ENCODE measurements at places on chromosomes 5 and 9.

- H3K4me3 ChIP-seq: no peak overlapping the region
- no peaks in the 10 kb centered on the region for H3K4me1 ChIP-seq
- no peak for DNase-seq
- H3K36me3 ChIP-seq: no peaks in the 10 kb centered on the region
Measured at GRCh38 chr5:146828385-146828784, 50.2 kb downstream of the PPP2R2B start.

- H3K27me3 ChIP-seq: no peaks in the 10 kb centered on the region
- no peak overlapping the region for H3K27ac ChIP-seq
- no peaks in the 10 kb centered on the region for H3K36me3 ChIP-seq
Measured at GRCh38 chr5:180575571-180575970, 15.7 kb downstream of the SCGB3A1 start.

GRCh38 chr9:112744177-112744576 is 6.4 kb upstream of the SNX30 start:
- H3K4me1 ChIP-seq: no peaks in the 10 kb centered on the region
- no peak overlapping the region for H3K27ac ChIP-seq
- H3K4me3 ChIP-seq: no peak overlapping the region
- H3K27me3 ChIP-seq: no peaks in the 10 kb centered on the region
- DNase-seq: no peak

DNA sequence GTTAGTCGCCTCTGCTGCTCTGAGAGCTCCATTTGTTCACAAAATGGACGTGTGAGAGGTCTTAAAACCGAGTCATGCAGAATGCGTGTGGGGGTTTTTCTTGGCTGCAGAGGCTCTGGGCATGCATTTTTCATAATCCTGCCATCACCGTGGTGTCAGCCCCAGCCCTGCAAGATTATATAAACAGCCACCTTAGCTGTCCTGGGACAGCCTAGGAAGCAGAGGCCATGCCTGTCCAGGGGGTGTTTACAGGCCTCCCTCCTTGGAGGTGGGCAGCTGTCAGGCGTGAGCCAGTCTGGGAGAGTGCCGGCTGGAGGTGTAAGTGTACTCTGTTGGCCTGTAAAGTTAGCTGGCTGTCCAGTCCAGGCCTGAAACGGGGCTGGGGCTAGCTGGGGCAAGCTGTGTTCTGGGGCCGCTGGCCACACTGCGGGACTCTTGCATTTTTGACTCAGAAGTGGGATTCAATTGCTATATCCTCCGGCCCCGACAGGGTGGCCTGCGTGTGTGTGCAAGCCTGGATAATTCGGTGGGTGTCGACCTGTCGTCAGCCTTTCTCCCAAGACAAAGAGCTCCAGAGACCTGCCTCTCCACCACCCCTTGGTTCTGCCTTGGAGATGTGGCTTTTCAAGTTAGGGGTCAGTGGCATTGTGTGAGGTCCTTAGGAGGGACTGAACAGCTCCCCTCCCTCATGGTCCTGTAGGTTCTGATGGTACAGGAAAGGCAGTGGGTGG is 2.4 kb downstream of the WNK2 start:
- peaks cover 3% of the 10 kb centered on the region for H3K27me3 ChIP-seq
- DNase-seq: no peak
- H3K4me1 ChIP-seq: peaks cover 3% of the 10 kb centered on the region
- H3K27ac ChIP-seq: no peak overlapping the region
- no peak overlapping the region for H3K4me3 ChIP-seq

DNA sequence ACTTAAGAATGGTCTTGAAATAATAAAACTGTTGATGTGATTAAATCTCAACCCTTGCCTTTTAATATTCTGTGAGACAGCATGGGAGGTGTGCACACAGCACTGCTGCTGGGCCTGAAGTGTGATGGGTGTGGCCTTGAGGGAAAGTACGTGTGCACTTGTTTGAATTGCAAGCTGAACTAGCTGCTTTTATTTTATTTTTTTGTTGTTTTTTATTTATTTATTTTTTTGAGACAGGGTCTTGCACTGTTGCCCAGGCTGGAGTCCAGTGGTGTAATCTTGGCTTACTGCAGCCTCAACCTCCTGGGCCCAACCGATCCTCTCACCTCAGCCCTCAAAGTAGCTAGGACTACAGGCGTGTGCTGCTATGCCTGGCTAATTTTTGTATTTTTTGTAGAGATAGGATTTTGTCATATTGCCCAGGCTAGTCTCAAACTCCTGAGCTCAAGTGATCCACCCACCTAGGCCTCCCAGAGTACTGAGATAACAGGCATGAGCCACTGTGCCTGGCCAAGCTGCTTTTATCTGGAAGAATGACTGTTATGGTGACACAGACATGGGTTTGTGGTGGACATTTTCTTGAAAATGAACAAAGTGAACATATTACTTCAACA is 58.9 kb downstream of the GPR107 start:
- peaks cover 1% of the 10 kb centered on the region for H3K4me1 ChIP-seq
- DNase-seq: no peak
- no peaks in the 10 kb centered on the region for H3K27me3 ChIP-seq
- 0 out of 2 replicates have a peak, but pooled peaks cover 3% of the 10 kb centered on the region for H3K36me3 ChIP-seq
- no peak overlapping the region for H3K27ac ChIP-seq

DNA sequence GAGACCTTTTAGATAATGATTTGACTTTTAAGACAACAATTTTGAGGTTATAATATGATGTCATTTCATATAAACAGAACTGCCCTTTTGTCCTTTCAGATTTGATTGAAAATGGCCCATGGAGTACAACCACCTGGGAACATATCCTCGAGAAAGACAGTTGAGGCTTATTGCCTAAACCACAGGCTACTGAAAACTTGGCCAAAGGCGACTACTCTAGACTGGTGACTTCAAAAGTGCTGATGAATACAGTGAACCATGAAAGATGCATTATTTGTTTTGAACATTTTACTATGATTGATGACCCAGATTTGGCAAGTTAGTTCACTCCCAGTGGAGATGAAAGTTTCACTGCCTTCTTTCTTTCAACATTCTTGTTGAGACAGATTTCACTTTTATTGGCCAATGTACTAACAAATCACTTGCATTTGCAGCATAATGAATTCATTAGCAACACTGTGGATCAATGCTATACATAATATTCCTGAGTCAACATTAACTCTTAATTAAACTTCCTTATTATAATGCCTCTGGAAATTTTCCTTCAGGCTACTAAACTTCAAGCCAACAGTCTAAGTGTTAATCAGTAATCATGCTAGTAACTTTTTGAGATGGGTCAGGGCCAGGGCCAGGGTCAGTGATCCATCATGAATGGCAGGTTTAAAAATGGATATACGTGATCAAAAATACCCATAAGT is 480.3 kb downstream of the RAB3C start:
- H3K4me3 ChIP-seq: no peak overlapping the region
- no peak for DNase-seq
- no peaks in the 10 kb centered on the region for H3K4me1 ChIP-seq
- H3K27me3 ChIP-seq: no peaks in the 10 kb centered on the region
- no peak overlapping the region for H3K27ac ChIP-seq

GRCh38 chr9:4850603-4851310 is 58.0 kb downstream of the RCL1 start:
- H3K36me3 ChIP-seq: peaks cover 4% of the 10 kb centered on the region
- H3K27me3 ChIP-seq: no peaks in the 10 kb centered on the region
- no peak for DNase-seq
- H3K27ac ChIP-seq: no peak overlapping the region

GRCh38 chr5:179374506-179375235 is 29.4 kb upstream of the ADAMTS2 start:
- no peak overlapping the region for H3K4me3 ChIP-seq
- no peak for DNase-seq
- no peaks in the 10 kb centered on the region for H3K36me3 ChIP-seq
- no peak overlapping the region for H3K27ac ChIP-seq
- no peaks in the 10 kb centered on the region for H3K4me1 ChIP-seq

- no peak overlapping the region for H3K27ac ChIP-seq
- no peak overlapping the region for H3K4me3 ChIP-seq
- H3K27me3 ChIP-seq: no peaks in the 10 kb centered on the region
Measured at GRCh38 chr5:119578937-119579336, 50.4 kb upstream of the FAM170A start.

DNA sequence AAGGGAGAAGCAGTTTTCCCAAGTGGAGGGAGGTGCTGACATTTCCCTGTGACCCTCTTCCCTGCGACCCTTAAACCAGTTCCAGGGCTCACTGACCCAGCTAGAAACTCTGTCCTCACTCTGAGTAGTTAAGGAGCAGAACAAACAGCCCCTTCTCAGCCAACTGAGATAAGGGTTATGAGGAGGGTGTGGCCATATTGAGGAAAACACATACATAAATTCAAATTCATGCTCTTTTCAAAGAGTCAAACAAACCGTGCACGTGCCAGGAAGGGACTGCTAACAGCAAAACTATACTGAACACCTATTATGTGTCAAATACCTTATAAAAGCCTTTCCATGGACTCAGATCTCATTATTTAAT is 4.9 kb upstream of the AKNA start:
- H3K4me3 ChIP-seq: no peak overlapping the region
- H3K27me3 ChIP-seq: no peaks in the 10 kb centered on the region
- no peak for DNase-seq
- H3K36me3 ChIP-seq: no peaks in the 10 kb centered on the region

- no peaks in the 10 kb centered on the region for H3K27me3 ChIP-seq
- peak overlapping the region; percentile 70 for H3K4me3 ChIP-seq
- no peak for DNase-seq
Measured at GRCh38 chr5:80255431-80255810, 427 bp downstream of the SERINC5 start.

GRCh38 chr5:103487218-103487617 is 75.4 kb downstream of the NUDT12 start:
- no peak overlapping the region for H3K4me3 ChIP-seq
- H3K36me3 ChIP-seq: no peaks in the 10 kb centered on the region
- H3K27me3 ChIP-seq: no peaks in the 10 kb centered on the region
- no peak overlapping the region for H3K27ac ChIP-seq
- DNase-seq: no peak

- no peaks in the 10 kb centered on the region for H3K4me1 ChIP-seq
- H3K36me3 ChIP-seq: no peaks in the 10 kb centered on the region
- H3K27me3 ChIP-seq: no peaks in the 10 kb centered on the region
- H3K4me3 ChIP-seq: no peak overlapping the region
- no peak overlapping the region for H3K27ac ChIP-seq
- DNase-seq: no peak
Measured at GRCh38 chr9:131051592-131052517, 42.9 kb downstream of the LAMC3 start.

- no peaks in the 10 kb centered on the region for H3K4me1 ChIP-seq
- peak within 1 kb of the TSS; percentile 74 for H3K4me3 ChIP-seq
- no peak for DNase-seq
- no peak within 1 kb of the TSS for H3K27ac ChIP-seq
- no peaks in the 10 kb centered on the region for H3K27me3 ChIP-seq
- no peaks in the 10 kb centered on the region for H3K36me3 ChIP-seq
Measured at GRCh38 chr5:175657593-175658271, at the start of gene HRH2. TSS of gene HRH2 (plus strand) at chr5:175658071. CDS start at chr5:175683234, 25,163 bp downstream.

DNA sequence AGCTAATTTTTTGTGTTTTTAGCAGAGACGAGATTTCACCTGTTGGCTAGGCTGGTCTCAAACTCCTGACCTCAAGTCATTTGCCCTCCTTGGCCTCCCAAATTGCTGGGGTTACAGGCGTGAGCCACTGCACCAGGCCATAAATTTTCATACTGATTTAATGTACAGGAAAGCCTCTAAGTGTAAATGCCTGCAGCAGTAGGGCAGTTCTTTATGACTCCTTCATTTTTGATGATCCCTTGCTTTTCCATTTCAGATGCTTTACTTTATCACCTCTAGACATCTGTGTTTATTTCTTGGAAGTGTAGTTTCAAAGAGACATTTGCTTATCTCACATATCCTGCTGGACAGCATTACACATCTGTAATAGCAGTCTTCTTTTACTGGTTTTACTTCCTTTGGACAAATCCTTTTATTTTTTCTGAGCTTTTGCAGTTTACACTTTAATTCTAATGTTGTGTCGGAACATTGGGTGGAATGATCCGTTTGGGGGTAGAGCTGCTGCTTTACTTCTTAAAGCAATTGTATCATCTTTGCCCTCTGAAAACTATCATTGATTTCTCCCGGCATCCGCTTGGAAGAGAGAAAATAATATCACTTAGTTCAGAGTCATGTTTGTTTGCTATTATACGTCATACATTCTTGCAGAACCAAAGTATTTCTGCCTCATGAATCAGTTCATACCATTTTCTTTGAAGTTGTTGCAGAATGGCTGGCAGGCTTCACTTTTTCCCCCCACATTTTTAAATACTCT is 36.0 kb downstream of the SCGB3A1 start:
- H3K4me3 ChIP-seq: no peak overlapping the region
- H3K36me3 ChIP-seq: peaks cover 3% of the 10 kb centered on the region
- no peaks in the 10 kb centered on the region for H3K4me1 ChIP-seq
- no peak overlapping the region for H3K27ac ChIP-seq

DNA sequence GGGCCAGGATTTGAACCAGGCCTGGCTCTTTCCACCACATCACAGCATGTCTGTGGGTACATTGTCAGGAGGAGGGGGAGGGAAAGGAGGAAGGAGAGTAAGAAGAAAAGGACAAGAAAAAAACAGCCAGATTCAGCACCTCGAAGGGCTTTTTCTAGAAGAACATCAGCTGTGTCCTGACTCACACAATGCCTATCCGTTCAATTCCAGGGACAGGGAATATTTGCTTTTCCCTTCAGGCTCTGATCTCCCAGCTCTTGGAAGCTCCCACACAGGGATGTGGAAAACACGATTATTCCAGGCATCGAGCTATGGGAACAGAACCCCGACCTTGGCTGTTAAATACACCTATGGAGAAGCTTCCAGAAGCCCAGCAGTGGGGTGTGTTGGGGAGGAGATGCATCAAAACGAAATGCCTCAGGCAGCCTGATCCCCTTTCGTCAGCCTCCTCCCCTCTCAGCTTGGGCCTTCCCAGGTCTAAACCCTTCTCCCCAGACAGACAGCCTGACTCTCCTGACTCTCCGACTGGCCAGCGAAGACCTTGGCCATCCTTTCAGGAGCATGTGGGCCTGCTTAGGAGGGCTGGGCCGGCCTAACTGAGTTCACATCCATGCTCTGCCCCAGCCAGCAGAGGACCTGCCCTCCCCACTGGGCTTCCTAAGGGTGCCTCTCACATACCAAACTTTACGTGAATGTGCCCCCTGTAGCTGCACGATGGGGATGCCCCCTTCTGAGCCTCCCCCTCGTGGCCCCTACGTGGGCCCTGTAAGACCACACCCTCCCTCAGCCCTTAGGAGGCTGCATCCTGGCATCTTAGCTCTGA is 54.4 kb downstream of the NEURL1B start:
- no peaks in the 10 kb centered on the region for H3K27me3 ChIP-seq
- no peak overlapping the region for H3K4me3 ChIP-seq
- H3K4me1 ChIP-seq: peaks cover 7% of the 10 kb centered on the region
- no peak for DNase-seq

DNA sequence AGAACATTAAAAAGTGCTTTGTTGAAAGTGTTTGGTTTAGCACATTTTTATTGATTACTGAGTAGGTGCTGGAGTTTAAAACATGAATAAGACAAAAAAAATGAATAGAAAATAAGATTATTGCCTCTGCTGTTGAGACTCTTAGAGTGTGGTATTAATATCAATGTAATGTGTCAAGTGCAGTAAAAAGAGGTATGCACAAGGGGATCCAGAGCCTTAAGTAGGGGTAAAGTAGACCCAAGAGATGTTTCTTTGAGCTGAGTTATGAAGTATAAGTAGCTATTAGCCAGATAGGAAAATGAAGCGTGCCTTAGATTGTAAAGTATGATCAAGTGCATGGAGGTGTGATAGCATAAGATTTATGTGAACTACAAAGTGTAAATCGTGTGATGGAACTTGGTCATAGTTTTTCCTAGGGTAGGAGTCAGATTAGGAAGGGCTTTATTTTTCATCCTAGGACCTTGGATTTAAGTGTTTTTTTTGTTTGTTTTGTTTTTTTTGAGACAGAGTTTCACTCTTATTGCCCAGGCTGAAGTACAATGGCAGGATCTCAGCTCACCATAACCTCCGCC is 45.2 kb downstream of the NSD1 start:
- no peaks in the 10 kb centered on the region for H3K4me1 ChIP-seq
- no peaks in the 10 kb centered on the region for H3K27me3 ChIP-seq
- no peak overlapping the region for H3K27ac ChIP-seq
- H3K4me3 ChIP-seq: no peak overlapping the region
- H3K36me3 ChIP-seq: no peaks in the 10 kb centered on the region

Data from iPS DF 6.9 (cell line).